ENCODE measurements at places on chromosomes 1 and 21.
A peak's percentile ranks its signal among the peaks of the same experiment; 100 is the strongest.

GRCh38 chr1:232586679-232587078, 43.3 kb downstream of the SIPA1L2 start:
- DNase-seq, result no peak
- H3K27me3 ChIP-seq, result no peaks in the 10 kb centered on the region
- no peak overlapping the region for H3K4me3 ChIP-seq
- H3K4me1 ChIP-seq, result peaks cover 18% of the 10 kb centered on the region

DNA sequence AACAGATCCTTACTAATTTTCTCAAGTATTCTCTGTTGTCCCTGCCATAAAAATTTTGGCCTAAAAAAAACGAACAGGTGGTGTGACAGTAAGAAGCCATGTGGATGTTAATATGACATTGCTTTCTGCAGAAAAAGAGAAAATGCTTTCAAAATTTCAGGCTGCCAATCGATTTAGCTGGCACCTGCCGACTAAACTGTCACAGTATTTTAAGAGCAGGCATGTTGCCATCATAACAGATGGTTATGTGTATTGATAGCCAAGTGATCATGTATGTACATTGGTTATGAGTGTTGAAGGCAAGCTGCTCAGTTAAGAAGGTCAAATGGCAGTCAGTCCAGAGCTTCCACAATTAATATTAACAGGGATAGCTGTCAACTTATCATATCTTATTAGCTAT, 1017.0 kb downstream of the MRPL39 start:
- H3K36me3 ChIP-seq, result no peaks in the 10 kb centered on the region
- no peak overlapping the region for H3K27ac ChIP-seq
- no peak overlapping the region for H3K4me3 ChIP-seq
- DNase-seq, result no peak

- H3K4me3 ChIP-seq, result no peak overlapping the region
- H3K27ac ChIP-seq, result no peak overlapping the region
- H3K4me1 ChIP-seq, result no peaks in the 10 kb centered on the region
These were observed 32.1 kb downstream of the FAM151A start for GRCh38 chr1:54591127-54591756.

DNA sequence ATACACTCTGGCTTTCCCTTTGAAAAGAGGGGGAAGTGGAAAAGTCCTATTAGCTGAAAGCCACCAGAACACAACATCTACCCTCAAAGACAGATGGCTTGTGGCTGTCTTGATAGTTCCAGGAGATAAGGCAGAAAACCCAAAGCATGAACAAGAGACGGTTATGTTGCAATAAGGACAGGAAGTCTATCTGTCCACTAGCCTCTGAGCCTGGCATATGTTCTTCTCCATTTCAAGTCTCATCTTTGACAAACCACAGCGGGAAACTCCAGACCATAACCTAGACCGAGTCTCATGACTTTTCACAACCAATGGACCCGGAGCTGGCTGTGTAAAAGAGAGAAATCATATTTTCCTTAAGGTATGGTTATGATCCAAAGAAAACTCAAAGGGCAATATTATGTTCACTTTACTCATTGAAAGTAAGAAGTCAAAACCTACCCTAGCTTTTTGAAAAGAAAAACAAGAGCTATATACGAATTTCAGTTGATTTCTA, 33.8 kb downstream of the DUSP10 start:
- H3K4me1 ChIP-seq, result peaks cover 88% of the 10 kb centered on the region
- peak; percentile 94 for DNase-seq
- H3K27ac ChIP-seq, result peak overlapping the region; percentile 98
- H3K36me3 ChIP-seq, result peaks cover 14% of the 10 kb centered on the region

DNA sequence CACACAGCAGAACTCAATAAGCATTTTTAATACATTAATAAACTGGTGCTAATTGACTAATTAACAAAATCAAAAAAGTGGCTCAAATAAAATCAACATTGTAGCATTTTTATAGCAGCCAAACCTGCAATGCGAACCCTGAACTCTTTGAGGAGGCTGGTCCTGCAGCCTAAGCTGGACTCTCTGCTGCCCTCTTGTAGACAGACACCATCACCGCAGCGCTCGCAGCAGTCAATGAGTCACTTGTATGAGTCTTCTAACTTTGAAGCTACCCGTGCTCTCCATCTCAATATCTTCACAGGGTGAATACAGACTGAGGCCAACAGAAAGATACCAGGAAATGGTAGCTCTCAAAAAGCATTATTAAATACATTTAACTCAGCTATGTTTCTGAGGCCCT, 9.7 kb upstream of the KRTAP7-1 start:
- H3K27me3 ChIP-seq, result no peaks in the 10 kb centered on the region
- H3K27ac ChIP-seq, result no peak overlapping the region
- H3K4me1 ChIP-seq, result no peaks in the 10 kb centered on the region
- DNase-seq, result peak; percentile 8

DNA sequence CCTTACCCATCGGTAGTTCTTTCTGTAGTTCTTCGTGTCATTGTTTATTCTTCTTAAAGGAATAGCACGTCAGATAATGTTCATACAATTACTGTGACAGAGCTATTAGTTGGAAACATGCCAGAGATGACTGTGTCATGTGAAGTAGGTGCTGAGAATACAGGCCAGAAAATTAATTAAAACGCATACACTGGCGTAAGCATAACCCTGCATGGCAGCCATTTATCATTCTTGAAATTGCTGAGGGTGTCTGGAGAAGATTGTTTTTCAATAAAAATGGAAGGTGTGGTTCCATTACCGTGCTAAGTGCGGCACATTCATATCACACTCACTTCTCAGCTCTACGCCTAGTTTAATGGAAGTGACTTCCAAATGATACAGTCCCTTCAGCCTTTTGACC, 7.8 kb downstream of the ETS2 start:
- peaks cover 13% of the 10 kb centered on the region for H3K4me1 ChIP-seq
- H3K36me3 ChIP-seq, result peaks cover 93% of the 10 kb centered on the region
- peak overlapping the region; percentile 2 for H3K27ac ChIP-seq
- no peak for DNase-seq

GRCh38 chr1:86468501-86468977, at the start of gene CLCA1:
CLCA1 (plus strand) TSS chr1:86468927; CDS start chr1:86468972, 45 bp downstream.
- no peaks in the 10 kb centered on the region for H3K36me3 ChIP-seq
- DNase-seq, result no peak
- H3K27me3 ChIP-seq, result no peaks in the 10 kb centered on the region
- no peak within 1 kb of the TSS for H3K27ac ChIP-seq
- H3K4me1 ChIP-seq, result peaks cover 16% of the 10 kb centered on the region
- H3K4me3 ChIP-seq, result no peak within 1 kb of the TSS

DNA sequence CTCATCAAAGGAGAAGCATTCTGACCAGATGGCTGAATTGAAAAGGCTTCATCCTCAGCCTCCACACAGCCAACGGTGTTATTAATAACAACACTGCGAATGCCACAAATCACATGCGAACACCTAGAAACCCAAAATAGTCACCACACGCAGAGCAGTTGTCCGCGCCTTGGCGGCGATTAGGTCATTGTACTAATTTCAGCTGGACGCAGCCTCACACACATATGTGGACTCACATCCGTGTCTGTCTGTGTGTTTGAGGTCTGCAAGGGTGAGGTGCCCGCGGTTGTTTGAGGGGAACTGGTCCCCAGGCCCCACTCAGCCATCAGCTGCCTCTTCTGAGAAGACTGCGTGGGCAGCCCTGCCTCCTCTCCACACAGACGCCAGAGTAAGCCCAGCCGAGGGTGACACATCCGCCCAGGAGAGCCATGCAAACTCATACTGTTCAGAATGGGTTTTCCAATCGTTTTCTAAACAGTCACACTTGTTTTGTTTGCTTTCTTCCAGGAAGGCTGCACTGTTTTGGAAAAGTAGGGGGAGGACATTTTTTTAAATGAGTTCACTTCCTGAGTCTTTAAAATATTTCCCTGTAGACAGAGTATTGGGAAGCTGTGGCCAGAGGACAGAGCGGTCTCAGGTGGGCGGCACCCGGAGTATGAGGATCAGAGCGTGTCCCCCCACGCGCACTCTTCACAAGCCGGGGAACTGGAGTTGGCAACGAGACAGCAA, 53.4 kb downstream of the TOMM20 start:
- H3K36me3 ChIP-seq, result no peaks in the 10 kb centered on the region
- DNase-seq, result peak; percentile 40
- H3K27me3 ChIP-seq, result no peaks in the 10 kb centered on the region

Measured in common myeloid progenitor, CD34-positive (primary cell).